Fibroblast of pulmonary artery (primary cell): ENCODE measurements at places on chromosomes 4 and X.

DNA sequence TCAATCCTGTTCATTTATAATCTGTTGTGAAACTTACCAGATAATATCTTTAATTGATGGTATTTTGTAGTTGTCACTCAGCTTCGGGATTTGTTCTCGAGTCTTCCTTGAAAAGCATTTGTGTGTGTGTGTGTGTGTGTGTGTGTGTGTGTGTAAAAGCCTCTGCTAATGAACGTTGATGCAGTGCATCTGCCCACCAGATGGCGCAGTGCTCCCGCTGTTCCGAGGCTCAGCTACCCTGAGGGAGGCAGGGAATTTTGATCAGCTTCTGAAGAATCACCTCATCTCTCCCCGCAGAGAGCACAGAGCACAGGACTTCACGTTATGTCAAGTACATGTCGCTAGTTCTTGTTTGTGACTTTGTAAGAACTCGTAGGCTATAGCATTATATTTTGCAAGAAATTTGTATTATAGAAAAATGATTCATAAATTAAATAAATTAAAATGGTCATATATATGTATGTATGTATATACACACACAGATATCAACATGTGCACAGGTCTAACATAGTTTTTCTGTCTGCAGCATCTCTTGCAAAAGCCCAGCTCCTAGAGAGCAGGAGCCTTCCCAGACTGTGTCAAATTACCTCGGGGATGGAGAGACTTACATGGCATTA lies 316.7 kb upstream of the IGFBP7 start:
- DNase-seq, result peak; percentile 81

- DNase-seq, result no peak
Measured at GRCh38 chr4:186058253-186058979, 10.5 kb upstream of the TLR3 start.

DNA sequence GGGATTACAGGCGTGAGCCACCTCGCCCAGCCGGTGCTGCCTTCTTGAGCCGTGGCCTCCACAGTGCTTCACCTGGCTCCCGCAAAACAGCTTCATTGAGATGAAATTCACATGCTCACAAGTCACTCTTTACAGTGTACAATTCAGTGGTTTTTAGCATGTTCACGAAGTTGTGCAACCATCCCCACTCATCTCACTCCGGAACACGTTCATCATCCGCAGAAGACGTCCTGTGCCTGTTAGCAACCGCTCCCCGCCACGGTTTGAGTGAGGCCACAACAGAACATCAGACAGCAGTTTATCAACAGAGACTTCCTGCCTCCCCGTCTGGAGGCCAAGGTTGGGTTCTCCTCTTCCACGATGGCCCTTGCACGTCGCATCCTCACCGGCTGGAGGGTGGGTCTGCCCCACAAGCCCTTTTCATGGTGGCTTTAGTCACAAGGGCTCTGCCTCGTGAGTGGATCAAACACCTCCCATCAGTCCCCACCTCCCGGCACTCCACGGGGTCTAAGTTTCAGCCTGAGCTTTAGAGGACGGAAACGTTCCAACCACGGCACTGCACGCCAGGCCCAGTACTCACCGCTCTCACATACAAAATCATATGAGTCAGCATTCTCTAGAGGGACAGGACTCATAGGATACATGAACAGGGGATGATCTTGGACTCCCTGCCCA lies 29.6 kb upstream of the SPON2 start:
- DNase-seq, result peak; percentile 95

GRCh38 chrX:6465756-6466155 lies 69.2 kb downstream of the VCX3A start:
- DNase-seq, result no peak

GRCh38 chr4:44159991-44160390 lies 288.6 kb downstream of the KCTD8 start:
- no peak for DNase-seq

DNA sequence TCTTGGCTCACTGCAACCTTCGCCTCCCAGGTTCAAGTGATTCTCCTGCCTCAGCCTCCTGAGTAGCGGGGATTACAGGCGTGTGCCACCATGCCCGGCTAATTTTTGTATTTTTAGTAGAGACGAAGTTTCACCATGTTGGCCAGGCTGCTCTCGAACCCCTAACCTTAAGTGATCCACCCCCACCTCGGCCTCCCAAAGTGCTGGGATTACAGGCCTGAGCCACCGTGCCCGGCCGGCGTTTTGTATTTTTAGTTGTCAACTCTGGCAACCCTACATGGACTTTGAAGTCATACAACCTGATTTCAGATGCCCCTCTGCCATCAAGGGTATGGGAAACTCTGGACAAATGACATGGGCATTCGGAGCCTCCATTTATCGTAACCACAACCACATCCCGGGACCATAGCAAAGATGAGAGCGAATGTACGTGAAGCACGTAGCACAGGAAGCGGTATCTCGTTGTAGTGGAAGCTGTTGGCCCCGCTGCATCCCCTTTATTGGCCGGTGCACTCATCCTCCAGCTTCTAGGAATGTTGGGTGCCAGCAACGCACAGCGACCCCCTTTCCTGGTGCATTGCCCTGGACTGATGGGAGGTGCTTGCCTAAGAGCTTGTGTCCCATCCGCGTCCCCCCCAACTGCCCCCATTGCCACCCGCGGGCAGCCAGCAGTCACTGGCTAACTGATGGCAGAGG lies 109.2 kb downstream of the PHKA2 start:
- no peak for DNase-seq

DNA sequence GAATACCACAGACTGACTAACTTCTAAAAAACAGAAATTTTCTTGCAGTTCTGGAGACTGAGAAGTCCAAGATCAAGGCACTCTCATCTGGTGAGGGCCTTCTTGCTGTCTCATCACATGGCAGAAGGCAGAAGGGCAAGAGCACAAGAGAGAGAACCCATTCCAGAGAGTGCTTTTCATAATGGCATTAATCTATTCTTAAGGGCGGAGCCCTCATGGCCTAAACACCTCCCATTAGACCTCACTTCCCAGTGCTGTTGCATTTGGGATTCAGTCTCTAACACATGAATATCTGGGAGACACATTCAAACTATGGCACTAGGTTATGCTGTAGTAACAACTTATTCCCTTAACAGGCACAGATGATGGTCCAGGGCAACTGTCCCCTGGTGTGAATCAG lies 37.1 kb upstream of the TLR2 start:
- no peak for DNase-seq

DNA sequence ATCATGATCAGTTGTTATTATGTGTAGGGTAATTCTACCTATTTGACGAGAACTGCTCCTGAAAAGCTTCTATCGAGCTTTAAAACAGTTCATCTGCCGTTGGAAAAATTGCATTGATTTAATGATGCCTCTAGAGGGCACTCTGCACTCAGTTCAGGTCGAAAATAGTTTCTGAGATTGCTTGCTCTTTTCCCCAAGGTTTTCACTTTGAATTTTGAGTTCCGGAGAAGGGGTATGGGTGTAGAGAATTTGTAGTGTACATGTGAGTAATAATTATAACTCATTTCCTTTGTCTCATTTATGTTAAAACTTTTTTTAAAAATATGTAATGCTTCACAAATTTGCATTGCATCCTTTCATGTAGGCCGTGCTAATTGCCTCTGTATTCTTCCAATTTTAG lies 28.4 kb upstream of the TNIP3 start:
- peak; percentile 65 for DNase-seq

DNA sequence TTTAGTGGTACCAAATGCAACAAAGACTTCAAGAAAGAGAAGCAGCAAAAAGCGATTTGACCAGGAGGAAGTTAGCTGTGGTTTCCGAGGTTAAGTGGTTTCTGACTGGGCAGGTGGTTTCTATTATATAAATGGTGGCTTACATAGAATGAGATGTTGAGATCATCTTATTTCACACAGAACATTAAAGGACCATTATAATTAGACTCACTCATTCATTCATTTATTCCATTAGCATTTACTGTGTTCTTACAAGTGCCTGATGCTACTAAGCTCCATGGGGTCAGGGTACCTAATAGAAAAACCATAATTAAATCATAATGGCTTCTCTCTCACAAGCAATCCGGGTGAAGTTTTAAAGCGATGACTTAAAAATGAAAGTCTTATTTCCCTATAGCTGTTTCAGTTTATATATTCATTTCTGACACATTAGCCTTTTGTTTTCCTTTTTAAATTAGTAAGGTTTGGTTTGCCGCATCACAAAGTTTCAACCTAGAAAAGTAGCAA lies 10.6 kb downstream of the TSPAN6 start:
- no peak for DNase-seq

- peak; percentile 66 for DNase-seq
Measured at GRCh38 chrX:40266490-40267333, 169.0 kb upstream of the BCOR start.

GRCh38 chr4:7068883-7069282 lies 1.0 kb upstream of the GRPEL1 start:
- DNase-seq, result no peak

- no peak for DNase-seq
Measured at GRCh38 chr4:123468479-123469031, 72.0 kb downstream of the SPRY1 start.

DNA sequence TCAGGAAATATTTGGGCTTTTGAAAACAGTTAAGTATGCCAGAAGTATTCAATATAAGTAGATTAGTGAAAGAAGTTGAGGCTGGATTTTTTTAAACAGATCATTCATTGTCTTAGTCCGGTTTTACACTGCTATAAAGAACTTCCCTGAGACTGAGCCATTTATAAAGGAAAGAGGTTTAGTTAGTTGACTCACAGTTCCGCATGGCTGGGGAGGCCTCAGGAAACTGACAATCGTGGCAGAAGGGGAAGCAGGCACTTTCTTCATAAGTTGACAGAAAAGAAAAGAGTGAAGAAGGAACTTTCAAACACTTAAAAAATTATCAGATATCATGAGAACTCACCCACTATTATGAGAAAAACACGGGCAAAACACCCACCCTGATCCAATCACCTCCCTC lies 31.1 kb upstream of the CYLC1 start:
- no peak for DNase-seq

GRCh38 chr4:102492531-102493241 lies 8.5 kb upstream of the NFKB1 start:
- DNase-seq, result peak; percentile 44

GRCh38 chrX:153519569-153520286 lies 2.3 kb downstream of the ATP2B3 start:
- DNase-seq, result peak; percentile 28

DNA sequence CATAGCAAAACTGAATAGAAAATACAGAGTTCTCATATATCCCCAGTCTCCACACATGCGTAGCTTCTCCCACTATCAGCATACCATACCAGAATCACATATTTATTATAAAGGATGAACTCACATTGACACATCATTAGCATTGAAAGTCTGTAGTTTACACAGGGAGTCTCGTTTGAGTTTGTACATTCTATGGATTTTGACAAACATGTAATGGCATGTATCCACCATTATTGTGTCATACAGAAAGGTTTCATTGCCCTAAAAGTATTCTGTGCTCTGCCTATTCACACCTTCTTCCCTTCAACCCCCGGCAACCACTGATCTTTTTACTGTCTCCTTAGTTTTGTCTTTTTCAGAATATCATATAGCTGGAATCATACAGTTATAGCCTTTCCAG lies 562.4 kb downstream of the KCTD8 start:
- no peak for DNase-seq

DNA sequence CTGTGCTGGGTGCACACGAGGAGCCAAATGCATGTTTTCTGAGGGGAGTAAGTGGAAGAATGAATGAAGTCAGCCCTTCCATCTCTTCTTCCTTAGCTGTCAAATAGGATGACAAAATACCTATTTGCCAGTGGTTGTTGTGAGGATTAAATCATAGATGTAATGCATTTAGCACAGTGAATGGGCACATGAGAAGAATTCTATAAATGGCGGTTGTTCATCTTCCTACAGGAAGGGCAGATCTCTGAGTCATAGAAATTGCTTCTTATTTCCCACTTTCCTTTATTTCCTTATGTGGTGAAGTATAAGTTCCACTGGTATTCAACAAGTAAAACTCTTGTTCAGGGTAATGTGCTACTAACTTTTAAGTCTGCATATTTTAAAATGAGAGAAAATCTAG lies 83.1 kb downstream of the SORBS2 start:
- no peak for DNase-seq

GRCh38 chr4:182502064-182502463 lies 258.9 kb downstream of the TENM3 start:
- DNase-seq, result no peak

- DNase-seq, result peak; percentile 18
Measured at GRCh38 chr4:135718019-135718418, 1516.4 kb upstream of the PABPC4L start.

DNA sequence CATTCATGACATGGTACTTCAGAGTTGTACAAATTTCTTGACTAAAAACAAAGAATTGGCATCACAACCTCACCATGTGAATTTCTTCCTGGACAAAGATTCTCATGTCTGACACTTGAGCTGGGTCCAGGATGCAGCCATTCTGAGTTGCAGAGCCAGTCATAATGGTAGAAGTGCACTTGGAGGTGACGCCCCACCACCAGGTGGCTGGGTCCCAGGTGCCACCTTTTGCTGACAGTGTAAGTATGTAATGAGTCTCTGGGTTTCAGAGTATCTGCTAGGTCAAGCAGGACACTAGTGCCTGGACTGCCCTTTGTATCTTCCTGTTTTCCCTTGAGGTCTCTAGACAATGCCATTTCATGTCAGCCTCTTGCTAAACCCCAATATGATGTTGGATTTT lies 36.6 kb upstream of the WDR1 start:
- DNase-seq, result no peak

DNA sequence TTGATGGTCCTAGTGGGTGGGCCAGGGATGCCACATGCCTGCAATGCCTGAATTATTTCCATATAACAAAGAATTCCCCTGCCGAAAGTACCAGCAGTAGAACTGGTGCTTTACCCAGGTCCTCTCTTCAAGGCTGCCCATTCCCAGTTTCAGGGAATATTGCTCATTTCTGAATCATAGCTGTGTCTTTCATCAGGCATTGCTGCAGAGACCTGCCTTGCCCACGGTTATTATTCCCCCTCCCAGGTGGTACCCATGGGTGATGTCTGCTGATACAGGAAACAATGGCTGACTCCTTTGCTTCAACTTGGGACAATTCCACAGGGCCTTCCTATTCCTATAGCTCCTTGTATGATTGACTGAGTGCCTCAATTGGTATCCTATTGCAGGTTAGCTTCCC lies 9.7 kb upstream of the IQCM start:
- no peak for DNase-seq

DNA sequence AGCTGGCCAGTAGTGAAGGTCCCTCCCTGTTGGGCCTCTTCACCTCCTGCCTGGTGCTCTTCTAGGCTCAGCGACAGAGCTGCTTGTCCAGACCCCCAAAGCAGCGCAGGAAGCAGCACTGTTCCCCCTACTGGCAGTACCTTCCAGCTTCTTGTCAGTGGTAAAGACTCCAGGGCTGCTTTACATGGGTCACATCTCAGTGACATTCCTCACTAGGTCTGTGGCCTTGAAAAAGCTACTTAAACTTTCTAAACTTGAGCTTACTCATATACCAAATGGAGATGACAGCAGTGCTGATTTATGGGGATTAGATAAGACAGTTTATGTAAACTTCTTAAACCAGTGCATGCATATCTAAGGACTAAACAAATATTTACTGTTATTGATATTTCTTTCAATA lies 117.3 kb downstream of the FAT4 start:
- peak; percentile 35 for DNase-seq

DNA sequence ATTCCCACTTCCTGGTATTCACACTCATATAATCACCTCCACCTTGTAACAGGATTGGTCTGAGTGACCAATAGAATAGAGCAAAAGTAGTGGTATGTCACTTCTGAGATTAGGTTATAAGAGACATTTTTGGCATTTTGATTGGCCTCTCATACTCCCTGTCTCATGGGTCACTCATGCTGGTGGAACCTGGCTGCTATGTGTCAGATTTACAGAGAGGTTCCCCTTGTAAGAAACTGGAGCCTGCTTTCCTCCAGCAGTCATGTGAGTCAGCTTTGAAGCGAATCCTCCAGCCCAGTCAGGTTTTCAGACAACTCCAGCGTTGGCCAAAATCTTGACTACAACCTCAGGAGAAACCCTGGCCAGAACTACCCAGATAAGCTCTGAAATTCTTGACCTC lies 2.6 kb upstream of the OTUD4 start:
- no peak for DNase-seq
